CD4-positive, alpha-beta T cell treated with Interleukin-10 for 1 hour (primary cell): ENCODE measurements at places on chromosomes 6 and 20.

GRCh38 chr6:33827546-33828451 lies 24.0 kb upstream of the MLN start:
- no peak for DNase-seq

GRCh38 chr6:34149831-34150400 lies 4.0 kb upstream of the GRM4 start:
- DNase-seq, result no peak

GRCh38 chr6:106517706-106518105 lies 111.6 kb downstream of the RTN4IP1 start:
- no peak for DNase-seq

- DNase-seq, result no peak
These were observed 179.9 kb downstream of the LRFN2 start for GRCh38 chr6:40407239-40407638.

DNA sequence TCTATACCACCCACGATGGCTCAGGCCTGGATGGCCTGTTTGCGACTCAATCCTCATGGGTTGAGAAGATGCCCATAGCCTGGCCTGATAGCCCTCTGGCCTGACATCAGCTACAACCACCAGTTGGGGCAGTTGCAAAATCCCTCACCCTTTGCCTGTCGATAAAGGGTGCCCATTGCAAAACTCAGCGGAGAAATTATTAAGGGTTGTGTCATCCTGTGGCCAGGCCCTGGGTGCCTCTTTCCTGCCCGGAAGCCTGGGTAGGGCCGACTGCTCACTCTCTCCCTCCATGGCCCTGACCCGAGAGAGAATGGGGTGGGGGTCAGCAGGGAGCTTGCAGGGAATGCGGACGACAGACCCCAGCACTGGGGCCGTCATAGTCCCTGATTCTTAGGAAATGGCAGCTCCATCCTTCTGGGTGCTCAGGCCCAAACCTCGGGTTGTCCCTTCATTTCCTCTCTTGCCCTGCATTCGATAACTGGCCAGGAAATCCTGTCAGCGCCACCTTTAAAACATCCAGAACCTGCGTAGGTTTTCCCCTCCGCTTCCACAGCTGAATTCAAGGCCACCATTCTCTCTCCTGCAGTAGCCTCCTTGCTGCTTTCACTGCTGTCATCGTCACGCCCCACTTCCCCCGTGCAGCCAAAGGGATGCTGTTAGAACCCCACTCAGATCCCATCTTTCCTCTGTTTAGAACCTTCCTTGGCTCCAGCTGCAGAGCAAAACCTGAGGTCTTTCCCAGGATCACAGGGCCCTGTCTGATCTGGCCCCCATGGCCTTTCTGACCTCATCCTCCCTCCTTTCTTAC lies 31.1 kb downstream of the CEBPB start:
- DNase-seq, result peak; percentile 7

GRCh38 chr20:600141-600540 lies 10.0 kb downstream of the TCF15 start:
- DNase-seq, result no peak

DNA sequence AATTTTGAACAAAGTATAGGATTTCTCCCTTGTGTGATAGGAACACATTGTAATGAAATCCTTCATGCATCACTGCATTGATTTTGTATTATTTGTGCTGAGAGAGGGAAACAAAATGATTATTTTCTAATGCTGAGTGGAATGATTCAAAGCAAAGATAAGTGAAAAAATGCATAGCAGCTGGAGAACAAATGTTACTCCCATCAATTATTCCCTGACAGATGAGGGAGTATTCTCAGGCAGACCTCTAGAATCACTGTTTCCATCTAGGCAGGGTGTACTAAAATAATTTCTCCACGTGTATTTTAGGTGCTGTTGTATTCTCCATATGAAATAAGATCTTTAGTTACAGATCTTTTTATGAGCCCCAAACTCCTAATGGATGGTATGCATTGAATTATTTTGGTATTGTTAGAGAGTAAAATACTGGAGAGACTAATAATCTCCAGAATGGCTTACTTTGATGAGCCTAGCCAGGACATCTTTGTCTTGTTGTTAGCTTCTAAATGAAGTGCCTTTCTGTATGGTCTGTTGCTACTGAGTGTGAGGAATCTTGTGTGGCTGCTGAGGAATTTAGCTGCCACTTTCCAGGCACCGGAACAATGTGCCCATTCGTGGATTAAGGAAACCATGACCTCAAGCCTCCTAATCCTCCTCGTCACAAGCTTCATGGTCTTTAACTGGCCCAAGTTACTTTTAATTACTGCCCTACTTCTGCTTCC lies 39.6 kb downstream of the RNF217 start:
- no peak for DNase-seq

- DNase-seq, result no peak
These were observed 77.1 kb downstream of the JAG1 start for GRCh38 chr20:10596710-10597121.

GRCh38 chr20:14127514-14128223 lies 132.4 kb downstream of the MACROD2 start:
- no peak for DNase-seq

DNA sequence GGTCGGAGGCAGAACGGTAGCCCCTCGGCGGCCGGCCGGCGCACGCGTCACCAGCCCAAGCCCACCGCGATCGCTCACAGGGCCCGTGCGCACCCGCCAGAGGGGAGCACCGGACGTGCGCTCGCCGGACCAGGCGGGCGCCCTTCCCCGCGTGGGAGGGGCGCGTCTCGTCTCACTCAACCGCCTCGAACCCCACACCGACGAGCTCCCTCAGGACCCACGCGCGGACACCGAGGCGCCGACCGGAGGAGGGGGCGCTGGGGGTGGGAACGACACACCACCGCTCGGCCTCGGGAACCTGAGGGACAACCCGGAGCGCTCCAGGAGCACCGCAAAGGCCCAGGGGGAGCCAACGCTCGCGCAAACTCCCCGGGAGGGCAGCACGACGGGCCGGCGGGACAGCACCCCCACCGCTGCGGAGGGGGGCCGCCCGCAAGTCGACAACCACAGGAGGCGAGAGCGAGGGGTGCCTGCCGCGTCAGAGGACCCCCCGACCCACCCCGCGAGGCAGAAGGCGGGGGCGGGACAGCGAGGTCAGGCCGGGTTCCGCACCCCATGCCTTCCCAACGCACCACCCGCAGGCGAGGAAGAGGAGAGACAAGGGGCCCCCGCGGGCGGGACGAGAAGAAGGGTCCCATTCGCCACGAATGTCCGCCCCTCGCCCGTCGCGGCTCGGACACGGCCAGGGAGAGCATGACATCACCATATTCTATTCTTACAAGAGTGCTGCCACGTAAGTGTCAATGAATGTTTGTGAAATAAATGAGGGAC lies 512.7 kb upstream of the ZNF337 start:
- DNase-seq, result no peak

- DNase-seq, result no peak
These were observed 87.5 kb downstream of the ZFP64 start for GRCh38 chr20:52103913-52104545.

GRCh38 chr20:8425802-8426201 lies 293.7 kb downstream of the PLCB1 start:
- no peak for DNase-seq

DNA sequence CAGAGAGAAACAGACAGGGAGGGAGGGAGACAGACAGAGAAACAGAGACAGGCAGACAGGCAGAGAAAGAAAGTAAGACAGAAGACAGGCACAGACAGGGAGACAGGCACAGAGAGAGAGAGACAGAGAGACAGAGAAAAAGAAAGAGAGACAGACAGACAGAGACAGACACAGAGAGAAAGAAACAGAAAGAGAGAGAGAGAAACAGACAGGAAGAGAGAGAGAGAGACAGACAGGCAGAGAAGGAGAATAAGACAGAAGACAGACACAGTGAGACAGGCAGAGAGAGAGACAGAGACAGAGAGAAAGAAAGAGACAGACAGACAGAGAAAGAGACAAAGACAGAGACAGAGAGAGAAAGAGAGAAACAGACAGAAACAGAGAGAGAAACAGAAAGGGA lies 754.8 kb upstream of the DEFB115 start:
- no peak for DNase-seq
